ENCODE measurements at places on chromosomes 6 and 20. TPM values are rescaled to one million over a fixed set of nuclear protein-coding genes. Genes with fewer than 3 reads are reported as not detected.

RPS6KA2 gene
- total RNA-seq, result 19.1 TPM

CLPSL2 gene
- not detected for total RNA-seq

BPIFB4 gene
- not detected for total RNA-seq

ADAM33 gene
- total RNA-seq, result not detected

LTB gene
- total RNA-seq, result 52.3 TPM

MAD2L1BP gene
- 19.8 TPM for total RNA-seq

IL22RA2 gene
- total RNA-seq, result not detected

STAU1 gene
- total RNA-seq, result 54.4 TPM

HRH3 gene
- total RNA-seq, result not detected

FAM162B gene
- not detected for total RNA-seq

OLIG3 gene
- total RNA-seq, result not detected

TRIM10 gene
- total RNA-seq, result 0.19 TPM

- no peak overlapping the region for H3K27ac ChIP-seq
- no peak overlapping the region for H3K4me3 ChIP-seq
- H3K27me3 ChIP-seq, result peaks cover 7% of the 10 kb centered on the region
- no peaks in the 10 kb centered on the region for H3K36me3 ChIP-seq
These were observed 24.6 kb downstream of the DST start for GRCh38 chr6:56618050-56618449.

DNA sequence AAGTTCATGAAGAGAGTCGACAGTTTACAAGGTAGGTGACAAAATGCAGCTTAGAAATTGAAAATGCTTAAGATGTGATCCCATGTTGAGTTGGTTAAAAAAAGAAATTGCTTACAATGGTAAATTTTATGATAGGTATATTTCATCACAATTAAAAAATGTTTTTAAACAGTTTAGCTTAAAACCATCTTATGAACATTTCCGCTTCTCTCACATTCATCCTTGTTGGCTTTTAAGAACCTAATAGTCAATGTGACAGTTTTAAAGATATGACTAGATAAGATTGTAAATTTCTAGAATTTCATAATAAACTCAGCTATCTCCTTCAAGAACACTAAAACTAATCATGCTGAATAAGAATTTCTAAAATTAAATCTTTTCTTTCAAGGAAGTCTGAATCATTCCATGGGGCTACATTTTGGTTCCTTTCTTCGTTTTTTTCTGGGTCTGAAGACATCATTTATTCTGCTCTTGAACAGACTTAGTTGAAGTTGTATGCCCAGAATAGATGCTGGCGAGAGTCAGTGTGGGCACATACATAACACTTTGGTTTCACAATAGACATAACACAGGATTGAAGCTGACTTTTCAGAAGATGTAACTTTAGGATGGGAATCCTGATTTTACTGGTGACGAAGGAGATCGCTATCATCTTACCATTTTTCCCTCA is 35.9 kb upstream of the LTV1 start:
- H3K4me1 ChIP-seq, result peaks cover 42% of the 10 kb centered on the region
- DNase-seq, result no peak
- no peak overlapping the region for H3K4me3 ChIP-seq
- H3K27ac ChIP-seq, result no peak overlapping the region
- H3K36me3 ChIP-seq, result peaks cover 2% of the 10 kb centered on the region
- no peaks in the 10 kb centered on the region for H3K27me3 ChIP-seq

DNA sequence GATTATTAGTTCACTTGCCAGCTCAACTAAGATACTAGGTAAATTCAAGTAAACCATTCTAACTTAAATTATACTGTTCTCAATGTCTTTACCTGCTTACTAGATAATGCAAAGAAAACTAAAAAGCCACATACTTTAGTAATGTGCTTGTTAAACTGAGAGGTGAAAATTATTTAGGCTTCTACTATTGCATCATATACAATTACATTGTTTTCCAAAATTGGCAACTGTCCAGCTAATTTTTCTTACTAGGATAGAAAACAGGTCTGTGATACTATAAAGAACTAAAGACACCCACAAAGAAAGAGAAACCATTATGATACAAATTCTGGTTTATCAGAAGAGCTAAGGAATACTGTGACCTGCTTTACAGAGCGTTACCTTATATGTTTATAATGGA is 45.6 kb upstream of the ALDH8A1 start:
- DNase-seq, result no peak
- no peak overlapping the region for H3K27ac ChIP-seq
- H3K4me3 ChIP-seq, result no peak overlapping the region
- no peaks in the 10 kb centered on the region for H3K27me3 ChIP-seq

- peaks cover 10% of the 10 kb centered on the region for H3K27me3 ChIP-seq
- no peaks in the 10 kb centered on the region for H3K4me1 ChIP-seq
These were observed 61.6 kb downstream of the ALDH8A1 start for GRCh38 chr6:134888316-134888715.

GRCh38 chr6:41073968-41074691 is 1.4 kb downstream of the NFYA start:
- no peaks in the 10 kb centered on the region for H3K27me3 ChIP-seq
- peak overlapping the region; percentile 97 for H3K27ac ChIP-seq
- H3K4me3 ChIP-seq, result peak overlapping the region; percentile 93
- peaks cover 19% of the 10 kb centered on the region for H3K36me3 ChIP-seq

- H3K4me3 ChIP-seq, result no peak overlapping the region
- DNase-seq, result no peak
- no peaks in the 10 kb centered on the region for H3K36me3 ChIP-seq
- H3K27ac ChIP-seq, result no peak overlapping the region
- H3K27me3 ChIP-seq, result no peaks in the 10 kb centered on the region
- H3K4me1 ChIP-seq, result no peaks in the 10 kb centered on the region
These were observed 18.4 kb upstream of the AKAP7 start for GRCh38 chr6:131116755-131117360.

DNA sequence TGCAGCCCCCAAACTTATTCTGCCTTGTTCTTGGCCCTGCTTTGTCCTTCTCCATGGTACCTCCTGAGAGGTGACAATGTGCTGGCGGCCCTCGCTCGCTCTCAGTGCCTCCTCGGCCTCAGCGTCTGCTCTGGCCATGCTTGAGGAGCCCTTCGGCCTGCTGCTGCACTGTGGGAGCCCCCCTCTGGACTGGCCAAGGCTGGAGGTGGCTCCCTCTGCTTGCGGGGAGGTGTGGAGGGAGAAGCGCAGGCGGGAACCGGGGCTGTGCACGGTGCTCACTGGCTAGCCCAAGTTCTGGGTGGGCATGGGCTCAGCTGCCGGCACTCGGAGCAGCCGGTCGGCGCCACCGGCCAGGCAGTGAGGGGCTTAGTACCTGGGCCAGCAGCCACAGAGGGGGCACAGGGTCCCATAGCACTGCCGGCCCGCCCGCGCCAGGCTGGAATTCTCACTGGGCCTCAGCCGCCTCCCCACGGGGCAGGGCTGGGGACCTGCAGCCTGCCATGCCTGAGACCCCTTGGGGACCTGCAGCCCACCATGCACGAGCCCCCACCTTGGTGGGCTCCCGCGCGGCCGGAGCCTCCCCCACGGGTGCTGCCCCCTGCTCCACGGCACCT is 55.9 kb upstream of the RALGAPA2 start:
- peaks cover 15% of the 10 kb centered on the region for H3K27me3 ChIP-seq
- H3K27ac ChIP-seq, result no peak overlapping the region
- H3K4me3 ChIP-seq, result no peak overlapping the region
- H3K36me3 ChIP-seq, result no peaks in the 10 kb centered on the region
- DNase-seq, result no peak

DNA sequence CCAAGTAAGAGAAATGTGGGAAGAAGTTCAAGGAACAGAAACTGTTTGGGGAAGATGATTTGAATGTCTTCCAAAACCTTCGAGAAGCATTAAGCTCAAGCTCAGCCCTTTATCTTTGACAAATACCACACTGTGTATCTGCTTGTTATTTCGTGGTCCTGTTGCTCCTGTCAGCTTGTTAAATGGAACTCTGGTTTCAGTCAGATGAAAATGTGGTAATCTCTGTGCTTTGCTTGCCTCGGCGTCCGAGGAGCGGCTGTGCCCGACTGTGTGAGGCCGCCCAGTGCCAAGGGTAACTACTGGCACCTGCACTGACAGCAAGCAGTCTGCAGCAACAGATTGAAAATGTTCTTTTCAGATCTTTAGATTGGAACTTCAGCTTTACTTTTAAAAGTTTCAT is 577.9 kb upstream of the FLRT3 start:
- H3K27ac ChIP-seq, result no peak overlapping the region
- no peaks in the 10 kb centered on the region for H3K4me1 ChIP-seq
- H3K27me3 ChIP-seq, result no peaks in the 10 kb centered on the region
- no peak overlapping the region for H3K4me3 ChIP-seq
- DNase-seq, result no peak
- no peaks in the 10 kb centered on the region for H3K36me3 ChIP-seq

GRCh38 chr6:73409395-73409794 is 14.8 kb downstream of the DDX43 start:
- no peak for DNase-seq
- no peaks in the 10 kb centered on the region for H3K4me1 ChIP-seq
- no peak overlapping the region for H3K4me3 ChIP-seq

GRCh38 chr6:168096271-168096764 is 17.3 kb upstream of the FRMD1 start:
- peaks cover 2% of the 10 kb centered on the region for H3K4me1 ChIP-seq
- H3K27ac ChIP-seq, result no peak overlapping the region
- H3K4me3 ChIP-seq, result no peak overlapping the region
- no peaks in the 10 kb centered on the region for H3K36me3 ChIP-seq
- no peak for DNase-seq

GRCh38 chr6:17476511-17476910 is 83.1 kb downstream of the CAP2 start:
- no peak for DNase-seq
- H3K27ac ChIP-seq, result no peak overlapping the region
- H3K27me3 ChIP-seq, result peaks cover 5% of the 10 kb centered on the region
- no peaks in the 10 kb centered on the region for H3K36me3 ChIP-seq
- H3K4me3 ChIP-seq, result no peak overlapping the region
- H3K4me1 ChIP-seq, result no peaks in the 10 kb centered on the region

DNA sequence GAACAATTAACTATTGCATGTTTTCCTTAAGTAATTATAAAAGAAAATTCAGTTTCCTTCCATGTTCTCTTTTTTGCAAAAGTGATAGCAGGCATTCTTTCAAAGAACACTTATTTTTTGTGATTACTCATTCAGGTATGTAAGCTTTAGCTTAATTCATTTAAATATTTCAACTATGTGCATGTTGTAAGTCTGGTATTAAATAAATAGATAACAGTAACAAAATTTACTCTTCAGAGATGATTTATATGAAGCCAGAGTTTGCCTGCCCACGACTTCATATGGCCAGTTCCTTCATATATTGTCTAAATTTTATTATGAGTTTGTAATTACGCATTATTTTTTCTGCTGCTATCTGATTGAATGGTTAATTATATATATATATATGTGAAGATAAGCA is 110.9 kb downstream of the ADGRG6 start:
- no peaks in the 10 kb centered on the region for H3K27me3 ChIP-seq
- no peak overlapping the region for H3K4me3 ChIP-seq
- peaks cover 38% of the 10 kb centered on the region for H3K4me1 ChIP-seq
- H3K27ac ChIP-seq, result no peak overlapping the region

GRCh38 chr20:21670126-21670525 is 35.3 kb upstream of the PAX1 start:
- H3K27ac ChIP-seq, result no peak overlapping the region
- no peaks in the 10 kb centered on the region for H3K36me3 ChIP-seq
- no peak overlapping the region for H3K4me3 ChIP-seq
- H3K27me3 ChIP-seq, result peaks cover 5% of the 10 kb centered on the region
- no peak for DNase-seq

- H3K4me3 ChIP-seq, result no peak overlapping the region
- H3K27me3 ChIP-seq, result peaks cover 26% of the 10 kb centered on the region
These were observed 212.9 kb upstream of the PRDM1 start for GRCh38 chr6:105873211-105873704.

- no peak for DNase-seq
- H3K27ac ChIP-seq, result no peak overlapping the region
- H3K36me3 ChIP-seq, result peaks cover 27% of the 10 kb centered on the region
- peaks cover 6% of the 10 kb centered on the region for H3K4me1 ChIP-seq
These were observed 131.6 kb downstream of the KIF16B start for GRCh38 chr20:16441546-16442164.

- no peaks in the 10 kb centered on the region for H3K27me3 ChIP-seq
- H3K27ac ChIP-seq, result no peak overlapping the region
- H3K36me3 ChIP-seq, result peaks cover under 1% of the 10 kb centered on the region
- no peak overlapping the region for H3K4me3 ChIP-seq
- peaks cover 25% of the 10 kb centered on the region for H3K4me1 ChIP-seq
These were observed 3.3 kb downstream of the RNF144B start for GRCh38 chr6:18390476-18390875.

DNA sequence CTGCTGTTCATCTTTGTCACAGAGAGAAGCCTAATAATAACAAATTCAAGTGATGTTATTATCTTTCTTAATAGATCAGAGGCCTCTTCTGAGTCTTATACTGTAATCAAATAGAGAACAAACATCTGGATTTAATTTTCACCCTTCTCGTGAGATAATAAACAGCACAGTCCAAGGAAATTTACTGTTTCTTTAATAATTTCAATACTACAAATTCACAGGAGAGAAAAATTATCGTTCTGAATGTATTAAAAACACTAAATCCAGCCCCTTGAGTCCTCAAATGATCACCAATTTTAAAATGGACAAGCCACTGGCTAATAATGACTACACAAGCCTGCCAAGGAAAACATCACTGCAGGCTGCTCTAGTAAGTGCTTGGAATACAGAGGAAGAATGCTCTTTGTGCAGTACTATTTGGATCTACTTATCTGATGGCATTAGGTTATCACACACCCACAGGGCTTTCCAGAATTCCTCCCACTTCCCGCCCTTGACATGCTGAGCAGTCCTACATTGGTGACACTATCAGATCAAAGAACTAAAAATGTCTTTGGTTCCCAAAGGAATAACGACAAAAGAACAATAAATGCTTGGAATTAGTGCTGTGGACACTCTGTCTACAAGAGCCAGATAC is 38.1 kb downstream of the SYNE1 start:
- no peak overlapping the region for H3K4me3 ChIP-seq
- H3K36me3 ChIP-seq, result no peaks in the 10 kb centered on the region
- peaks cover 6% of the 10 kb centered on the region for H3K27me3 ChIP-seq
- DNase-seq, result no peak

GRCh38 chr6:35474131-35474941 is 6.1 kb downstream of the RPL10A start:
- no peak overlapping the region for H3K4me3 ChIP-seq
- H3K36me3 ChIP-seq, result peaks cover 35% of the 10 kb centered on the region
- no peaks in the 10 kb centered on the region for H3K27me3 ChIP-seq

GRCh38 chr6:39446909-39447308 is 124.4 kb upstream of the KCNK16 start:
- no peak for DNase-seq
- H3K36me3 ChIP-seq, result no peaks in the 10 kb centered on the region

DNA sequence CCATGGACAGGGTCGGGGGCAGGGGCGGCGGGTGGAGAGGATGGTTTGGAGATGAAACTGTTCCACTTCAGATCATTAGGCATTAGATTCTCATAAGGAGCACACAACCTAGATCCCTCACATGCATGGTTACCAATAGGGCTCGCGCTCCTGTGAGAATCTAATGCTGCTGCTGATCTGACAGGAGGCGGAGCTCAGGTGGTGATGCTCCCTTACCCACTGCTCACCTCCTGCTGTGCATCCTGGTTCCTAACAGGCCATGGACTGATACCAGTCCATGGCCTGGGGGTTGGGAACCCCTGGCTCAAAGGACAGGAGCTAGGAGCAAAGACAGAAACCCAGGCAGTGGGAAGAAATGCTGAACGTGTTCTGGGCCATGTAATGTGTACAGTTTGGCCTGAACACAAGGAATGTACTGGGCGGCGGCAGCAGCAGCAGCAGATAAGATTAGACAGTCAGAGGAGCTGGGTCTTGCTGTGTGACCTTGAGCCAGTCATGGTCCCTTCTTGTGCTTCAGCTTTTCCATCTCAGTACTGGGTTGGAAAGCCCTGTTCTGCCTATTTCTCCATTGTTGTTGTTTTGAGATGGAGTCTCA is 4.7 kb upstream of the SPAG4 start:
- no peaks in the 10 kb centered on the region for H3K36me3 ChIP-seq
- peaks cover 8% of the 10 kb centered on the region for H3K4me1 ChIP-seq
- no peak overlapping the region for H3K27ac ChIP-seq
- DNase-seq, result no peak
